ENCODE measurements at places on chromosomes 1 and 21.

DNA sequence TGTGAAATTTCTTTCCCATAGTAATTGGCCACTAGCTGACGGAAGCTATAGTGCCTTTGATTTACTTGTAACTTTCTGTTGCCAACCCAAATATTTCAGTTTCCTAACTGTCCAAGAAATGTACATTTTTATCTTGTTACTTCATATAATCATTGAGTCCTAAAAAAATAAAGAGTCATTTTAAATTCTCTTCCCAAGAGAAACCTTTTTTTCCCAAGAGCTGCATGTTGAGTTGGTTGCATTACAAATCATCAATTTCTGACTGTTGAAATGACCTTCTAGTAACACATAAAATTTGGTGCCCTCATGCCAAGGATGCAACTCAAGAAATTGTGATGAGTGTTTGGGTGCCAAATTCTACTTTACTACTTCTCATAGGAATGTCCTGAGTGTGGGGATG, 61.0 kb downstream of the HMCN1 start:
- DNase-seq = no peak

GRCh38 chr1:186518822-186519381, 58.0 kb upstream of the PDC start:
- no peak for DNase-seq

- no peak for DNase-seq
Observed at GRCh38 chr1:215140135-215140534, 57.6 kb downstream of the KCNK2 start.

DNA sequence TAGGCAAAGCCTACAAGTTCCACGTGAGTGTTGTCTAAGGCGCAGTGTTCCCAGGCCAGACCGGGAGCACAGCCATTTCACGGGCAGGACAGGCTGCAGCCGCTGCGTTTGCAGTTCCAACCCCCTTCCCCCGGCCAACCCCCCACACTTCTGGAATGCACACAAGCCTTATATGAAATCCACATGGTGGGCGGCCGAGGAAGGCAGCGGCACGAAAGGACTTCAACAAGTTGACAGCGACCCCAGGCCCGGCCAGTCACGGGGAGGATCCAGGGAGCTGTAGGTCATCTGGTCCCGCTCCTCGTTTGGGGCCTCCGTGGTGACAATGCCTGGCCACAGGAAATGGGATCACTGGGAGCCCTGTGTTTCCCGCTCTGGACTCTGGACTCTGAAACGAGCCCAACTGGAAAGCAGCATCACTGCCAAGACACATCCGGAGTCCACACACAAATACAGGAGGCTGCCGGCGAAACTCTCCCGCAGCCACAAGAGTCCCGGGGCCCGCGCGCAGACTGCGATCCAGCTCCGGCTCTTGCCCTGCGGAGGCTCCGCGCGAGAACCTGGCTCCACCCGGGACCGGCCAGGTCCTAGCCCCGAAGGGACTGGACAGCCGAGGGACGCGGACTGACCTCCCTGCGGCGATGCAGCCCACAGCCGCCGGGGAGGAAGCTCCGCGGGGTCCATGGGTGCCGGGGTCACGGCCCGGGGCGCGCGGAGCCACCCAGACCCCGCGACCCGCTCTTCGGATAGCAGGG, 794 bp downstream of the NID1 start:
- DNase-seq = peak; percentile 89

- DNase-seq = no peak
Observed at GRCh38 chr1:19412654-19413053, 72.7 kb downstream of the CAPZB start.

- no peak for DNase-seq
Observed at GRCh38 chr1:42168391-42168670, 3.8 kb upstream of the GUCA2A start.

DNA sequence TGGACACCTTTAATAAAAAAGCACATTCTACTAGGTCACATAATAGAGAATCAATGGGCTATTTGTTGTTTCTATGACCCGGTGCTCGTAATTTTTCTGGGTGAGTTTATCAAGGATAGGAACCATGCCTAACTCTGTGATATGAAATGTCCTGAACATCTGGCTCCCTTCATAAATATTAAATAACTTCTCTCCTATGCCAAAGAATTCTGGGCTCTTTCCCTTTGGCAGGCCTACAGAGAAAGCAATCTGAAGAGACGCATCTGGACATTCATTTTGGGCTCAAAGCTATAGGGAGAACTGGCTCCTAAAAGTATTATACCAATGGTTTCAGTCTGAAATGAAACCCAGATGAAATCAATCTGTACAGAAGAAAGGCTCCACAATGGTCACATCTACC, 38.8 kb upstream of the ANGPTL7 start:
- DNase-seq = no peak
